ENCODE measurements at places on chromosomes 16 and 17. TPM values are rescaled to one million over a fixed set of nuclear protein-coding genes. Genes with fewer than 3 reads are reported as not detected.

- H3K27ac ChIP-seq: no peak overlapping the region
- DNase-seq: no peak
- no peaks in the 10 kb centered on the region for H3K36me3 ChIP-seq
- no peaks in the 10 kb centered on the region for H3K27me3 ChIP-seq
- no peak overlapping the region for H3K4me3 ChIP-seq
Observed at GRCh38 chr16:51636920-51637769, 486.1 kb upstream of the SALL1 start.

The CDR2L gene
- not detected for total RNA-seq

DNA sequence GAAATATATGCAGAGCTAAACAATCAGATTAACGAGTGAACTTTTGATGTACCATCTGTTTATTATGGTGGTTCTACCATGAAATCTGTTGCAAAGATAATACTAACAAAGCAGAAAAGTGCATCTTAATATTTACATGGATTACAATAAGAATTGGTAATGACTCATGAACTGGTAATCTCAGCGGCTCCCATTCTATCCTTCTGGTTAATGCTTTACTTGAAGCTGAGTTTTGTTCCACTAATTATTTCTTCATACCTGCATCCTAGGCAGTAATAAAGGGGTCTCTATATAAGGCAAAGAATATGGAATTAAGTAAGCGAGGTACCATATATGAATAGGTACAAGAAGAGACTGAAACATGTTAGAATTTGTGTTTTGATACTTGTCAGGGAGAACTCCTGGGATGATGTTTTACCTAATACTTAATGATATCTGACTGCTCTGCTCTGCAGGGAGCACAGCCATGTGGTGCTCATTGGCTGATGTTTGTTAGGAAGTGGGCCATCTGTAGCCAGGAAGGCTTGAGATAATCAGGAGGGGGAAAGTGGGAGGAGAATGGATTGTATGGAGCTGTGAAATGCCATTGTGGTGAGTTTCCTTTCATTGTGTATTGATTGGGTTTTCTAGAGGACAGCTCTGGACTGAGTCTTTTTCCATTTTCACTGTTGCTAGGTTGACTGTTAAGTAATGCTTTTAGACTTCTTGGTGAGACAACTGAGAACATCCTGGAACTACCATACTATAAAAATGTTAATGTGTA is 52.6 kb downstream of the MAP2K6 start:
- H3K4me1 ChIP-seq: no peaks in the 10 kb centered on the region
- no peak overlapping the region for H3K4me3 ChIP-seq
- H3K27me3 ChIP-seq: no peaks in the 10 kb centered on the region
- H3K36me3 ChIP-seq: no peaks in the 10 kb centered on the region

The BCL6B gene
- total RNA-seq: 0.42 TPM

DNA sequence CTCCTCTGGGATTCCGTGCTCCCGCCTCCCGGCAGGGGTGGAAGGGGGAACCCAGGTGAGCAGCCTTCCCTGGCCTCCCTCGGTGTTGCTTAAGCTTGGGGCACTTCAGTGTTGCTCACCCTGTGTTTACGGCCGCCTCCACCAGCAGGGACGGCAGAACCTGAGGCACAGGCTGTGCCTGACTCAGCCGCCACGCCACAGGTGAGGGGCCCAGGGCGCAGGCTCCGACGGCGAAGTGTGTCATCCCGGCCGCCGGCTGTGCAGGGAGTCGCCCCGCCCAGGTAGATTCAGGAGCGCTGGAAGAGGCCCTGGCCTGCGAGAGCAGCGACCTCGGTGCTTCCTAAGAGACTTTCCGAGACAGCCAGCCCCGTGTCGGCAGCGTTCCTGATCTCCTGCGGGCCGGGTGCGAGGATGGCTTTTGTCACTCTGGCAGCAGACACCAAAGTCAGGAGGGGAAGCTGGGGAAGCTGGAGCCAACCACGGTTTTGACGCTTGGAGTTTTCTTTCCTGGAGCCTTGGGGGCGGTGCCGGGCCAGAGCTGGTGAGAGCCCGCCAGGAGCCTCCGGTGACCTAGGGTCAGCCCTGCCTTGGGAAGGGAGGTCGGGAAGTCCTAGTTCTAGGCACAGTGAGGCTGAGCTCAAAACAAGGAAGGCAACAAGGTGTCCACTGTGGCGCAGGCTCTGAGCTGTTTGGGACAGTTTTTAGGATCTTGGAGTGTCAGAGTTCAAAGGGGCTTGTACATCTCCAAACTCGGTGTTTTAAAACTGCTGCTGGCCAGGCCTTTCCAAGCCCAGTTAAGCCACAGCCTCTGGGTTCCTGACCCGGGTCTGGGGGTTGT is 2.1 kb downstream of the GSE1 start:
- H3K27ac ChIP-seq: no peak overlapping the region
- DNase-seq: no peak
- no peaks in the 10 kb centered on the region for H3K36me3 ChIP-seq
- no peak overlapping the region for H3K4me3 ChIP-seq

GRCh38 chr17:7475764-7476422 is 3.5 kb downstream of the ZBTB4 start:
- peaks cover 31% of the 10 kb centered on the region for H3K4me1 ChIP-seq
- DNase-seq: no peak
- H3K27ac ChIP-seq: no peak overlapping the region
- no peaks in the 10 kb centered on the region for H3K36me3 ChIP-seq
- no peaks in the 10 kb centered on the region for H3K27me3 ChIP-seq

DNA sequence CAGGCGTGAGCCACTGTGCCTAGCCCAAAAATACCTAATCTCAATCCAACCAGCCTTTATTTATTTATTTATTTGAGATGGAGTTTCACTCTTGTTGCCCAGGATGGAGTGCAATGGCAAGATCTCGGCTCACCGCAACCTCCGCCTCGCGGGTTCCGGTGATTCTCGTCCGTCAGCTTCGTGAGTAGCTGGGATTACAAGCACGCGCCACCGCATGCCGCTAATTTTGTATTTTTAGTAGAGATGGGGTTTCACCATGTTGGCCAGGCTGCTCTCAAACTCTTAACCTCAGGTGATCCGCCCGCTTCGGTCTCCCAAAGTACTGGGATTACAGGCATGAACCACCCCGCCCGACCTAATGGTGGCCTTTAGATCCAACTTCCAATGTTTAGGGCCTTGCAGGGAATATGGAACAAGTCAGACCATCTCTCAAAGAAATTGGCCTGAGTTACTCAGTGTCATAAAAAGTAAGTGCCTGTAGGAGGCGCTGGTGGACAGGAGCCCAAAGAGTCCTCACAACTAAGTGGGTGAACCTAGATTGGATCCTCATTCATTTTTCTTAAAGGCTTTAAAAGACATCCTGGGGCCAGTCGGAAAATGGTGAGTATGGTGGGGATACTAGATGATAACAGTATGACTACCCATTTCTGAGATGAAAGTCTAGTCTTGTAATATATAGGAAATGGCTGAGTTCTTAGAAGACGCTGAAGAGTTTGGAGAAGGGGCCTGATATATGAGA is 4.6 kb downstream of the ZSCAN10 start:
- H3K4me3 ChIP-seq: no peak overlapping the region
- no peaks in the 10 kb centered on the region for H3K27me3 ChIP-seq
- H3K36me3 ChIP-seq: no peaks in the 10 kb centered on the region
- peaks cover 27% of the 10 kb centered on the region for H3K4me1 ChIP-seq
- H3K27ac ChIP-seq: no peak overlapping the region

GRCh38 chr17:10280068-10280467 is 81.7 kb upstream of the GAS7 start:
- no peak overlapping the region for H3K4me3 ChIP-seq
- DNase-seq: no peak
- H3K27ac ChIP-seq: no peak overlapping the region
- H3K4me1 ChIP-seq: no peaks in the 10 kb centered on the region
- no peaks in the 10 kb centered on the region for H3K27me3 ChIP-seq

DNA sequence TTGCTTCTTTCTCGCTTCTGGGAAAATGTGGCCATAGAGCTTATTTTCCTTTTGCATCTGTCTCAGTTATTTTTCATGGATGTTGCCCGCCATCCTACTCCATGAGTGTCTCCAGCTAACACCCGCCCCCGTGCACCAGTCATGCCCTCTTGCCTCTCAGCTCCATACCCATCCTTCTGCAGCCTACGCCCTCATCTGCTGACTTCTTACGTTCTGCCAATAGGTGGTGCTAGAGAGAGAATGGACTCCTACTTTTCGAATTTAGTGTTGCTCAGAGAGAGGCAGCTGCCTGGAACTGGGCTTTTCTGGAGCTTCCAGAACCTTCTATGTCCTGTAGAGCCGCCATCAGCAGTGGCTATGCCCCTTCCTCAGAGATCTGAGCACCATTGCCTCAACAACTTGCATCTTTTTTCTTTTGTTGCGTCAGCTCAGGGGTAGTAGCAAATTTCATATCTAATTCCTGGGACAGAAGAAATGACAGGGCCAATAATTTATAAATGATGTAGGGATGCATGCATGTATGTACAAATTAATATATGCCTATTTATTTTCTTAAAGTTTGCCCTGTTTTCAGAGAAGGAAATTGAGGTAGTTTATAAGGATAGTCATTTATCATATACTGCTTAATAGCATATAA is 119.7 kb upstream of the MYOCD start:
- no peak overlapping the region for H3K4me3 ChIP-seq
- no peak overlapping the region for H3K27ac ChIP-seq
- H3K36me3 ChIP-seq: no peaks in the 10 kb centered on the region
- H3K4me1 ChIP-seq: no peaks in the 10 kb centered on the region
